ENCODE measurements at places on chromosomes 3 and 15.

- DNase-seq = no peak
Measured at GRCh38 chr3:124653797-124654469, 76.3 kb upstream of the UMPS start.

GRCh38 chr3:111331306-111331705, 210.7 kb upstream of the CD96 start:
- no peak for DNase-seq

- DNase-seq = no peak
Measured at GRCh38 chr3:132749786-132750185, 27.6 kb upstream of the NPHP3 start.

- no peak for DNase-seq
Measured at GRCh38 chr15:74983725-74984231, 11.6 kb upstream of the SCAMP5 start.

GRCh38 chr3:145981056-145981455, 179.9 kb downstream of the PLOD2 start:
- DNase-seq = no peak

GRCh38 chr3:17664923-17665322, 77.5 kb downstream of the TBC1D5 start:
- no peak for DNase-seq

GRCh38 chr3:33061782-33062181, 35.2 kb downstream of the GLB1 start:
- no peak for DNase-seq

GRCh38 chr3:86245360-86245759, 745.6 kb downstream of the VGLL3 start:
- DNase-seq = peak; percentile 12

DNA sequence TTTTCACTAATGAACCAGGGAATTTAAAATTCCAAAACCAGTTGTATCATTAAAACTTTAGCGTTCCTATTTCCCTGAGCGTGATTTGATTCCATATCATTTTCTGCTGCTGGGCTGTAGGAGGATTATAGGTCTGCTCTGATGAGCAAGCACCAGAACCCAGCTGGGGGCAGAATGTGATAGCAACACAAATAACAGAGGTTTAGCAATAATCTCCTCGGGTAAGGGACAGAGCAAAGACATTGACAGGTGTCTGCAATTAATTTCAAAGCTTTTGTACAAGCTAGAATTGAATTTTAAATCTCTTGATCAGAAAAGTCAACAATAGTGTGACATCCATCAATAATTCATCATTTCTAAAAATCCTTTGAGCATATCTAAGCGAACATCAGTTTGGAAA, 163.4 kb upstream of the RAP2B start:
- no peak for DNase-seq

DNA sequence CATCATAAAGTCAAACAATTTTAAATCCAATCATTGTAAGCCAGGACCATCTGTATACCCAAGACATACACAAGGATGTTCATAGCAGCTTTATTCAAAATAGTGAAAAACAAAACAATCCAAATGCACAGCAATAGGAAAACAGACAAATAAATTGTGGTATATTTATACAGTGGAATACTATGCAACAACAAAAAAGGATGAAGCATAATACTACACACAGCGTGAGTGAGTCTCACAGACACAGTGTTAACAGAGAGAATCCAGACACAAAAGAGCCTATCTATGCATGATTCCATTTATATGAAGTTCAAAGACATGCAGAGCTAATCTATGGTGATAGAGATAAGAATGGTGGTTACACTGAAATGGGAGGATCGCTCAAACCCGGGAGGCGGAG, 5.6 kb upstream of the MUC20 start:
- no peak for DNase-seq

DNA sequence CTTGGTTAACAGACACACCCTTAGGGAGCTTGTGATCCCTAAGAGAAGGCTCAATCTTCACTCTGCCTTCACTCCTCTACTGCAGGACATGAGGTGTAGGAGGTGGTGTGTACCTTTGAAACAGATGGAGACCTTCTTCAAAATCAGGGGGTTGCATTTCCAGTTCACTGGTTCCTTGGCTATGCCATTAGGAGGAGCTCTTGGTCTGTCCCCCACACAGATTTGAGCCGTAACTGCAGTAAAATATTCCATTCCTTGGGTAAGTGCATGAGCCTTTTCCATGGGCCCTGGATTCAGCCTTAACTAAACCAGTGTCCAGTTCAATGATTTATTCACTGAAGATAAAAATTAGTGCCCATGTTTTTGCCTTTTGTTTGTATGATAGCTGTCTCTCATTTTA, 144.6 kb downstream of the MCTP2 start:
- DNase-seq = no peak

- DNase-seq = no peak
Measured at GRCh38 chr15:45307230-45307924, 55.3 kb downstream of the SLC28A2 start.

Measured in SHP77 (cell line).